Posterior vena cava (tissue), 2 donors: ENCODE measurements at places on chromosomes 5 and 9. TPM values are rescaled to one million over a fixed set of nuclear protein-coding genes. Genes with fewer than 3 reads are reported as not detected.

The ZNF462 gene
- total RNA-seq = 20.0 TPM

- DNase-seq = no peak
Measured at GRCh38 chr9:33255471-33255870, 9.0 kb downstream of the BAG1 start.

The GADD45G gene
- total RNA-seq = 9.2 TPM

The CDH9 gene
- not detected for total RNA-seq

DNA sequence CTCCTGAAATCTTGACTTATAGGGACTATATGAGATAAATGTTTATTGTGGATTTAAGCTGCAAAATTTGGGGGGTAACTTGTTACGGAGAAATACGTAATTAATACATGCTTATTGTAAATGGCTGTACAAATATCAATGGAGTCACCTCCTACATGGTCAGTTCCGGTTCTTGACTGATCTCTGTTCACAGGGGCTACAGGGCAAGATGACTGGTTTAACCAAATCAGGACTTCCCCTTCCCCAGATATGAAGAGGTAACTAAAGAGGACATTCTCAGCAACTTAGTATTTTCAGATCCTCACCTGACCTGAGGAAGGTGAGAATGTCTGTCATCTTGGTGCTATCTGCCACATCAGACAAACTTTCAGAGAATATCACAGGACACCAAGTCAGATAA lies 54.7 kb downstream of the PTCD2 start:
- DNase-seq = no peak

- DNase-seq = no peak
Measured at GRCh38 chr5:93611976-93612854, 29.2 kb downstream of the NR2F1 start.

The KIF12 gene
- total RNA-seq = not detected

- no peak for DNase-seq
Measured at GRCh38 chr9:115925424-115925823, 228.2 kb upstream of the PAPPA start.

DNA sequence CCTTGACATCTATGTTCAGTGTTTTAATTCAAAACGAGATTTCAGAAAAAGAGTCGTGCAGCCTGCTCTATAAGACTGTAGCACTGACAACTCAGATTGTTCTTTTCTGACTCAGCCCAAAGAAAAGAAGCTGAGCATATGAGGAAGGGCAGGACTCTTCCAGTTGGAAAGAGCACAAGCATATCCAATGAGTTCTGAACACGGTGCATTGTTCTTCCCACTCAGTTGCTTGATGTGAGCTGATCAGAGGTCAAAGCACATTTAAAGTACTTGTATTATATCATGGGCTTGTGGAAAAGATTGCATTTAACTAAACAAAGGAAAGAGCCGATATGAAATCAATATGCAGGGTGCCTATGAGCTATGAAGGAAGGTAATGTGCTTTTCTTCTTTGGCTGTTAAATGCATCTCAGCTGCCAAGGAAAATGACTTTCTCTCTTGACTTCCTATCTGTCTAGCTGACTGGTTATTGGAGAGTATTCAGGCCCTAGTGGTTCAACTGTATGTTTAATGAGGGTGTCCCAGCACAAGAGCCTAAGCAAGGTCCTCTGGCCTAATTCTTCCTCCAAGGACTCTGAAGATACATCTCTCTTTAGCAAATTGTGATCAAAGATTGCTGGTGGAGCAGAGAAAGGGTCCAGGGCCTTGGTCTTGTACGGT lies 226.6 kb upstream of the PPP1R2B start:
- DNase-seq = no peak

The DBH gene
- not detected for total RNA-seq

DNA sequence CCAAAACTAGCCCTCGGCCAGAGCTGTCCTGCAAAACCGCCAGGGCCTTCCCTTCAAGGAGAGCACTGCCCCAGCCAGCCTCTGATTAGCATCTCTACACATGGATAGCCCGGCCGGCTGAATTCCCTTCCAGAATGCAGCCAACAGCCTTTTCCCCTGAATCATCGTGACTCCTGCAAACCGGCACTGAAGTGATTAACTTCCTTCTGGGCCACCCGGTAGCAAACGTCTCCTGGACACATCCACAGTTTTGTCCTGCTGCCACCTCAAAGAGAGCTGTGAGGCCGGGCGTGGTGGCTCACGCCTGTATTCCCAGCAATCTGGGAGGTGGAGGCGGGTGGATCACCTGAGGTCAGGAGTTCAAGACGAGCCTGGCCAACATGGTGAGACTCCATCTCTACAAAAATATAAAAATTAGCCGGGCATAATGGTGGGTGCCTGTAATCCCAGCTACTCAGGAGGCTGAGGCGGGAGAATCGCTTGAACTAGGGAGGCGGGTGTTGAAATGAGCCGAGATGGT lies 21.1 kb upstream of the EEIG1 start:
- DNase-seq = no peak

The CCDC192 gene
- not detected for total RNA-seq

GRCh38 chr5:168299372-168299771 lies 7.9 kb downstream of the WWC1 start:
- peak; percentile 17 for DNase-seq

- DNase-seq = no peak
Measured at GRCh38 chr5:54470128-54470527, 14.6 kb downstream of the HSPB3 start.

- DNase-seq = peak; percentile 90
Measured at GRCh38 chr5:56950626-56951125, 1.2 kb downstream of the MIER3 start.

DNA sequence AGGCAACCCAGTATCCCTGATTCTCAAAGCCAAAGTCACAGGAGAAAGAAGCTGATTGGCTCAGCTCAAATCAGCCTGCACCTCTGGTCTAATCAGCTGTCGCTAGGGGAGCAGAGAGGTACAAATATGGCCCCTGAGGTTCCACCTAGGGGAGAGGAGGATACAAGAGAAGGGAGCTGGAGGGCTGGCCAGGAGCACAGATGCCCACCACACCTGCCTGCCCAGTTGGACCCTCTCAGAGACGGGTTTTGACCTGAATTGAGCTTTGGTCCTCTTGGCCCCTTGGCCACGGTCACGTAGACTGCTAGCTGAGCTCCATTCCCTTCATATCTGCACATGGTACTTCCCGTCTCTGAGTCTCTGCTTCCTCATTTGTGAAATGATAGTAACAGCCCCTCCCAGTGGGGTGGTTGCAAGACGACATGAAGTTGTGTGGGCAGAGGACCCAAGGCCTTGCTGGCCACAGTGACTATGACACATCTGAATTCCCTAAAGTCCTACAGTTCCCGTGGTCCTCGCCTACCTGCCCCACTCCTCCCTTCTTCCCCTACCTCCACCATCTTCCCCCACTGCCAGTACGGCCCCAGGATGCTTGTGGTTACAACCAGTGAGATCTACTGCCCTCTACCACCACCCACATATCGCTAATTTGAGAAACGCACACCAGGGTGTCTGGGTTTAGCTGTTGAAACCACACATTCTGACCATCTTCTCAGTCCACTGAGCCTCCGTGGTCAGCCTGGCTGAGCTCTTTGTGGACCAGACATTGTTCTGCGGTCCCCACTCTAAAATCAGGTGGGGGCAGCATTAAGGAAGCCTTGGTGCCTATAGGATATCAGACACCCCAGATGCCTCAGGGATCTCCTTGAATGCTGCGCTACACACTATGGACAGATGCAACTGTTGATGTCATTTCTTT lies 60.3 kb upstream of the NEK6 start:
- peak; percentile 81 for DNase-seq

GRCh38 chr5:108481355-108481931 lies 99.5 kb upstream of the FBXL17 start:
- no peak for DNase-seq

The SPINK7 gene
- not detected for total RNA-seq

The ADAMTS2 gene
- total RNA-seq = 27.1 TPM

DNA sequence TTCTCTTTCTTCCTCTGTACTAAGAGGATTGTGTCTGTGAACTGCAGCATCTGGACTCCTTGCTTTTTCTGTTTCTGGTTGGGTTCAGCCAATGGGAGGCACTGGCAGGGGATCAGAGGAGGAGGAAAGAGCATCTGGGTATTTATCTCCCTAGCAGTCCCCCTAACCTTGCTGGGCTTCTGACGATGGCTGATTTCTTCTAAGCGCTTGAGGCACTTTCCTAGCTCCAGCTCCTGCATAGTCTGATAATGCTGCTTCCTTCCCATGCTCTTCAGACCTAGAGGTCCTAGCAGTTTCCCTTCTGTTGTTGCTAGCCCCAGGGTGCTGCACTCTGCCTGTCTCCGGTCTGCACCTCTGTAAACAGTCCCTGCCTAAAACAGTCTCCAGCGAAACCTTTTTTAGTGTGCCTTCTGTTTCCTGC lies 225.1 kb downstream of the PDZD2 start:
- no peak for DNase-seq

DNA sequence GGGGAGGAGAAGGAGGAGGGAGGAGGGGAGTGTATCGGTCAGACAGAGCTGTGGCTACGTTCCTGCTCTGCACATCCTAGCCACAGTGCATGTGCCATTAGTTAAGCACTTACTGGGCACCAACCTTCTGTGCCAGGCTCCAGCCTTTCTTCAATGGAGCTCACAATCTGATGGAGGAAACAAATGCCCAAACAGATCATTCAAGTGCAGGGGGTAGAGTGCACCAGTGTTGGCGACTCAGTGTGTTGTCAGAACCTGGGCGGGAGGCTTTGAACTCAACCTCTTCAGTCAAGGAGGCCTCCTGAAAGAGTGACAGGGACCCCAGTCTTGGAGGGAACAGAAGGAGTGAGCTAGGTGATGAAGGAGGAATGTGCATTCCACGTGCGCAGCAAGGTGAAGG lies 51.9 kb upstream of the SHB start:
- no peak for DNase-seq

The LSM11 gene
- 8.1 TPM for total RNA-seq

DNA sequence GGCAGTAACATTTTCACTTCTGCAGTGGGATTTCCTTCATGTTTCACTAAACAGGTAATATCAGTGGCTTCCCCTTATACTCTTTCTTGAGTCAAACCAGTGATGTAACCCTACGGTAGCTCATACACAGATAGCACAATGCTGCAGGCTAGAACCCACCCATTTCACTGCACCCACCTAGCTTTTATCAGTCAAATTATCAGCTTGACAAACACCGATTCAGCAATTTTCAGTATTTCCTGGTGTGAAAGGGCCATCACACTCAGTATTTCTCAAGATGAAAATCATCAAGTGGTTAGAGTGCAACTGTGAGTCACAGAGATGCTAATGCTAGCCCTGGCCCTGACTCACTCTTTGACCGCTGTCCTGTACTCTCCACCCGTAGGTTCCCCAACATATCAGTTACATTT lies 242.3 kb upstream of the PTGER4 start:
- DNase-seq = no peak

The EIF4E1B gene
- not detected for total RNA-seq

- no peak for DNase-seq
Measured at GRCh38 chr9:81538890-81539289, 150.5 kb downstream of the TLE1 start.

The STPG3 gene
- not detected for total RNA-seq

The AHRR gene
- 2.9 TPM for total RNA-seq

DNA sequence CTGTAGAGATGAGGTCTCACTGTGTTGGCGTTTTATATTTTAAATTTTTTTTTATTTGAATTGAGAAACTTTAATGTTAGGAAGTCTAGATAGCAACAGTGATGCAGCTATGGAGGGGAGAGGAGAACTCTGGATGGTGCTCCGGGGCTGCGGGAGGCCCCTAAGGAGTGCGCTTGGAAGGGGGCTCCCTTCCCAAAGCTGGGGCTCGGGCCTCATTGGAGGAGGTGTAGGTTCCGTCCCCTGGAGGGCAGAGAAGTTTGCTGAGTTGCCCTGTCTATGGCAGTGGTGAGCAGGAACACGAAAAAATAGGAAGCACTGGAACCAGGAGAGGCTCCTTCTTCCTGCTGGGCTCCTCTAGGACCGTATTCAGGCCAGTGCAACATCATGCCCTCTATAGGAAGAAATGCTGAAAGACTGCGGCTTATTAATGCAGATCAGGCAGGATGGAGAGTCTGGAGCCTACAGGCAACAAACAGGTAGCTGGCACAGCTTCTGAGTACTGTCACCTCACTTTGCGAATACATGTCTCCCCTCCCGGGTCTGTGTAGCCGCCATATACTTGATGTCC lies 16.1 kb downstream of the AHRR start:
- DNase-seq = no peak

DNA sequence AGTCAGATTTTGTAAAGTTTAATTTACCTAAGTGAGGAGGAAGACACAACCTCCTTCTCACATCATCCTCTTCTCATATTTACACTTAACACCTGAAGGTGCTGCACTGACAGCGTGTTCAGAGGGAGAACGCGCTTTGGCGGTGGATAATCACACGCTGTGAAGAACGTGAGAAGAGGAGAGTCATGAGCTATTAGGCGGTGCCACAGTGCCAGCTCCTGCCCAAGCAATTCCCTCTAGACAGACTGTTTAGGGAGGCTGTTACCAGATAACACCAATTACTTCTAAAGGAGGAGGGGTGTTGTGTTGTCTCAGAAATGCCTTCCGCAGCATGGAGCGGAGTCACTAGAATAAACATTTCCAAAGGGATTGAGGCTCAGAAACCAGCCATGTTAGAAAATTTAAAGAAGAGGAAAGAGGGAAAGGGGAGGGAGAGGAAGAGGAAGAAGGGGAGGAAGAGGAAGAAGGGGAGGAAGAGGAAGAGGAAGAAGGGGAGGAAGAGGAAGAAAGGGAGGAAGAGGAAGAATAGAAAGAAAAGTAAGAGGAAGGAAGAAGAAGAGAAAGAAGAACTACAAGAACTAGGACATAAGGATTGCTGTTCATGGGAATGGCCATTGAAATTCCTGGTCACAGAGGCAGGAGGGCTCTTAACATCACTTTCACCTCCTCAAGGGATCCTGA lies 37.3 kb upstream of the WWC1 start:
- DNase-seq = no peak

GRCh38 chr5:157372472-157372822 lies 87.6 kb upstream of the NIPAL4 start:
- no peak for DNase-seq

DNA sequence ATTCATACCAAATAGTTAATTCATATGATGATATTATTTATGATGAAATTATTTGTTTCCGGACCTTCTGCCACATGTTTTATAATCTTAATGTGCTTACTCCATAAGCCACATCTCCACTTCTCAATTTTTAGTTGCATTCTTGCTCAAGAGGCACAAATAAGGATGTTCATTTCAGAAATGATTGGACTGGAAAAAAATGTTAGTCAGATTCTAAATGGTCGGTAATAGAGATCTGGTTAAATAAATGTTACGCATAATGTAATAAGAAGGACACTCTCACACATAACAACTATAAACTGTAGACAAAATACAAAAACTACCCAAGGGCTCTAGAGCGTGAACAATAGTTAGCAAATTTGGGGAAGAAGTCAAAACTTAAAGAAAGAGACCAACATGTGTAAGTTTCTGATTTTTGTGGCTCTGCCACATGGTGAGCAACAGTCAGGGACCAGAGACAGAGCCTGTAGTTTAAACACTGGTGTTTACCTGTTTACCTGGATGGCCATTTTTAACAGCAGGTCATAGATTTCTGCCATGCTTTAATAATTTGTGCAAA lies 554.3 kb upstream of the CLINT1 start:
- no peak for DNase-seq
